ENCODE measurements at places on chromosomes 6 and 20.

GRCh38 chr6:15879371-15880261 is 216.8 kb upstream of the DTNBP1 start:
- DNase-seq = no peak

- DNase-seq = no peak
Measured at GRCh38 chr20:56322681-56323080, 36.1 kb upstream of the FAM210B start.

DNA sequence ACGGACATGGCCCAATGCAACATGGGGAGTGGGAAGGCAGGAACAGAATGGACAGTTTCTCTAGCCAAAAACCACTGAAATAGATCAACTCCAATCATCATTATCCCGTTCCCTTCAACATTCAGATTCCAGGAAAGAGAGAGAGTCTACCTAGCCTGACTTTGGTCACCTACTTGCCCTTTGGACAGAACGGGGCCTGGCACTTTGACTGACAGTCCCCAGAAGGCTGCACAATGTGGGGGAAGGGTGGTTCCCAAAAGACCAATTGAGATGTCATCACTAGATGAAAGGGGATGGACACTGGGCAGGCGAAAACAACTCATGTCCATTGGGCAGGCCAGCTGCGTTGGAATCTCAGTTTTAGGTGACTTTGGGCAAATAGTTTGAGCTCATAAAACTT is 15.0 kb upstream of the KIF16B start:
- no peak for DNase-seq

- no peak for DNase-seq
Measured at GRCh38 chr6:89353118-89353556, 615 bp upstream of the UBE2J1 start.

DNA sequence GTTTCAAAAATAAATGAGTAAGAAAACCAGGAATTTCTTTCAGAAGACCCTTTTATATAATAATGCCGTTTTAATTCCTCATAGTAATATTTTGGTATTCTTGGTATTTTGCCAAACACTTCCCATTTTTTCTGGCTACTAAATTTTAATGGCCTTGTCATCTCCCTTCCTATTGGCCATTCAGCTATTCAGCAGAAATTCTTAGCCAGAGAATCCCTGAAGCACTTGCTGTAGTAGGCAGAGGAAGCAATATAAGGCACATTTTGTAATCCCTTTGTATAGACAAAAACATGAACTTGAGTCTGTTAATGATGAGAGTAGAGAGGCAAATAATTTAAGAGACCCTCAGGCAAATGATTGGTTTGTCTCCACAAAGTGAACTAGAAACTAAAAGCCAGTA is 118.4 kb upstream of the LAMP5 start:
- no peak for DNase-seq

- no peak for DNase-seq
Measured at GRCh38 chr6:151498327-151498726, 4.5 kb downstream of the CCDC170 start.

GRCh38 chr6:927157-927556 is 234.2 kb upstream of the EXOC2 start:
- no peak for DNase-seq

DNA sequence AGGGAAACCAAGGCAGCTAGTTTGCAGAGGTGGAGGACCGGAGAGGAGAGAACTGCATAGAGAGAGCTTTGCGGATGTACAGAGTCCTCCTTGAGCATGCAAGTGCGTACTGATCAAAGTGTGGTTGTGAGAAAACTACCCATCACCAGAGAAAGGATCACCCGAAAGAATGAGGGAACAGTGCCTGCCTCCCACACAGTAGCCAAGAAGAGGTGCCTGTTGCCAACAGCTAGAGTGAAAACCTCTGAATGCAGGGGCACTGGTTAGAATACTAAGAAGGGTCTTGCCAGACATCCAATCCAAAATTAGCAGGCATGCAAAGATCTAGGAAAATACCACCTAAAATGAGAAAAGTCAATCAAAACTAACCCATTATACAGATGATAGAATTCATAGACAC is 166.6 kb upstream of the AKAP12 start:
- no peak for DNase-seq

DNA sequence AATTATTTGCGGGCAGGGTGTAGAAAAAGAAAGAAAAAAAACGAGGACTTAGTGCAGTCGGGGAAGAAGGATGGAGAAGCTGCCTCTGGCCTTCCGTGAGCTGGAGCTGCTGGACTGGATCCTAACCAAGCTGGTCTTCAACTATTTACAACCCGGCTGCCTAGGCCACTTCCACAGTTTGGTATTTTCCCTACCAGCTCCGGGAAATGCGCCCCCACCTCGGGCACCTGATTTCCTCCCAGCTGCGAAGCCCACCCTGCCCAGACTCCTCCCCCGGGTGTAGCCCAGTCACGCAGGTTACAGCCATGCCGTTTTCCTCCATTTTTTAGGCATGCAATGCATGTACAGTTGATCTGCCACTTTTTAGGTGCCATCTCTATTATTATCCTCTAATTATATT is 21.2 kb downstream of the THEMIS start:
- DNase-seq = peak; percentile 14

DNA sequence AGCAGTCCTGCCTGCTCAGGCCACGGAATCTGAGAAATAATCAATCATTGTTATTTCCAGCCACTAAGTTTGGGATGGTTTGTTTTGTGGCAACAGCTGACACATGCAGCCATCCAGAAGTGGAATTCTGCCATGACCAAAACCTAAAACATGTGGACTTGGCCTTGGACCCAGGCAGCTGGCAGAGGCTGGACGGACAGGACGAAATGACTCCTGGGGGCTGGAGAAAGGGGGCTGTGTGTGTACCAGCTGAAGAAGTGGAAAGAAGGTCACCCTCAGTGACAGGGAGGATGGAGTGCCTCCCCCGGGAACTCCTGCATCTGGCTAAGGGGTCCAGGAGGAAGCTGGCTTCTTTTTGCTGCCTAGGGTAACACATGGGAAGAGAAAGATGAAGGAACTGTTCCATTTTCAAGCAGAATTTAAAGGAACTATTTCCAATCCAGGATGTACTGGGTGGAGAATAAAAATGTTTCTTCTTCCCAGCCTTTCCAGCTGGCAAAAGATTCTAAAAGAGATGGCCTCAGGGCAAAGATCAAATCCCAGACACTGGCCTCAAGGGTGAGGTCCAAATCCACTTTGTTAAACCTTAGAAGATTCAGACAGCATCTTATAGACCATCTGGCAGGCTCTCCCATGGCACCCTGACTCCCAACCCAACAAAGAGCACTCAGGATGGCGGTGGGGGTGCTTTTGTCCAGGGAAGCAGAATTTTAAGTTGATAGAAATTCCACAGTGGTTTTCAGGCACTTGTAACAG is 14.3 kb downstream of the SERPINB6 start:
- no peak for DNase-seq

DNA sequence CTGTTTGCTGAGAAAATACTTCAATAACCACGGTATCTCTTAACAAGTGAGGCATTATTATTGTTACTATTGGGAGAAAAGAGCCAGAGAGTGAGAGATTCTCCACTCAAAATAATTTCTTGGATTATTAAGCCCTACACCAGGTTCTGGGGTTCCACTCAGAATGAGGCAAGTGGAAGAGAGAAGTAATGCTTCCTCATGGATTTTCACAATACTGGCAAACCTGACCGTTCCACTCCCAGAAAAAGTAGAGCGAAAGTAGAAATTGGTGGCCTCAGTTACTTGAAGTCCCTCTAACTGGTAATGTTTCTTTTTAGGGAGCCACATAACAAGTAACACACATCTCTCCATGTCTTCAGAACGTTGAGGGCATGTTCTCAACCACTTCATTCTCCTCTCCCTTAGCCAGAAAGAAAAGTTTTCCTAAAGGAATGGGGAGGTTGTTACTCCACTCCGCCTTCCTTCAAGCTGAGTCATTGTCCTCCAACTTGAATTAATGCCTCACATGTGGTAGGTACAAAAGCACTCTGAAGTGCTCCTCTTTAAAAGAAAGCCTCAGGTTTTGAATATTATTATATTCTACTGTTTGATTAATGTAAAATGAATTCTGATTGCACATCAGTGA is 1.9 kb downstream of the BAG2 start:
- DNase-seq = no peak

GRCh38 chr6:130148181-130148580 is 74.6 kb downstream of the SAMD3 start:
- no peak for DNase-seq

- no peak for DNase-seq
Measured at GRCh38 chr6:46586906-46587305, 65.7 kb downstream of the CYP39A1 start.

DNA sequence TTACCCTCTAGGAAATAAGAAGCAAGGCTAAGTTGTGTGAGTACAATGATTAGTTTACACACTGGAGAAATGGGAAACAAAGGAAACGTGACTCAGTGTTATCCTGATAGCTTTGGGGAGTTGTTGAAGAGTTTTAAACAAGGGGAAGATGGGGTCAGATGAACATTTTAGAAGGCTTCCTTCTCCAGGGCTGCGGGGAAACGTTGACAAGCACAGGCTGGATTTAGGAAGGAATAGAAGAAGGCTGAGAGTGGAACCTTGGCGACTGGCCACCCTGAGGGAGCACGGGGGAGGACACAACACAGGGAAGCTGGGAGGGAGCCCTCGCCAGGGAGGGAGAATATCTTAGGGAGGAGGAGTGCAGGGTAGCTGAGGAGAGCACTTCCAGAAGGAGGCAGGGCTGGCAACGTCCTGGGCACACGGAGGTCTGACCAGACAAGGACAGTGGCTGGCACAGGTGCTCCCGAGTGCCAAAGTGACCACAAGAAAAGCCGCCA is 134.7 kb downstream of the AIG1 start:
- DNase-seq = no peak

DNA sequence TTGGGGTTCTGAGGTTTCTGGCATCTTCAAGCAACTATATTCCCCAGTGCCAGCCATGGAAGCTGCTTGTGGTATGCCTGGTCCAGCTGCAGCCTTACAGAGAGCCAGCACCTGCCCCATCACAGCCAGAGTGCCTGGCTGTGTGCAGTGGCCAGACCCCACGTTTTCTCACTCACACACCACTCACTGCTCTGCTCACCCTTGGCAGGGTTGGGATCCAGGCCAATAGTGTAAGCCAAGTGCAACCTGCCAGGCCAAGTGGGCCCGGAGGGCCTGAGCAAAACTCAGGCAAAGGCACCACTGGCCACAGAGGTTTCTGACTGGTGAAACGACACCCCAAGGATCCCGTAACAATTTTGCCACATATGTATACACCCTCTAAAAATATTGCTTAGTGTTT is 67.9 kb upstream of the EYA4 start:
- no peak for DNase-seq

DNA sequence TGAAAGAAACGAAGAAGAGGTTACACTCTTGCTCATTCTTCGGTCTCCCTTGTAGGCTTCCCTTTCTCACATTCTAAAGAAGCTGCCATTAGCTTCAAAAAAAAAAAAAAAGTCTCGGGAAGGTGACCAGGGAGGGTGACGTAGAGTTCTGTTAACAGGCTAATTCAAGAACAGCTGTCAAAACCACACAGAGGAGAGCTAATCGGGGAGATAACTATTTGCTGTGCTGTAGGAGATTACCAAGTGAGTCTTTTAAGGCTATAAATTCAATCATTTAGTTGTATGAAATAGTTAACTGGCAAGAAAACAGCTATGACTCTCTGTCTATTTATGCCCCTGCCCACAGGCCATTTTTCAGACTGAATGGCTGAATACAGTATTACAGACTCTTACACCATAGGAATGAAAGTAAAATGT is 256.8 kb downstream of the SYNE1 start:
- no peak for DNase-seq

DNA sequence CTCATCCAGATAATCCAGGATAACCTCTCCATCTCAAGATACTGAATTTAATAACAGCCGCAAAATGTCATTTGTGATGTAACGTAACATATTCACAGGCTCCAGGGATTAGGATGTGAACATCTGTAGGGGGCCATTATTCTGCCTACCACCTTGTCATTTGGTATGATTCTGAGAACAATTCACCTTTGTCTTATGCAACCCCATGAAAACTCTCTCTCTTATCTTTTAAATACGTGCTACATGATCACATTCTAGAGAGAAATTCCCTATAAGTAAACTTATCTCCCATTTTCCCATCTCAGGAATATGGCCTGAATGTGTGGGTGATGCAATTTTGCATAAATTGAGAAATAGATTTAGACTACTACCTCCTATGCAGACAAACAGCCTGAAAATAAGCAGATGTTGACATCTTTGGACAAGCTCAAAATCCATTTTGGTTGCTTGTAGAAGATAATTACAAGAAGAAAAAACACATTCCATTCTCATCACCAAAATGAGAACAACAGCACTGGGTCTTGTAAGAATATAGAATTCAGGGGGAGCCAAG is 255.4 kb upstream of the STXBP5 start:
- no peak for DNase-seq

DNA sequence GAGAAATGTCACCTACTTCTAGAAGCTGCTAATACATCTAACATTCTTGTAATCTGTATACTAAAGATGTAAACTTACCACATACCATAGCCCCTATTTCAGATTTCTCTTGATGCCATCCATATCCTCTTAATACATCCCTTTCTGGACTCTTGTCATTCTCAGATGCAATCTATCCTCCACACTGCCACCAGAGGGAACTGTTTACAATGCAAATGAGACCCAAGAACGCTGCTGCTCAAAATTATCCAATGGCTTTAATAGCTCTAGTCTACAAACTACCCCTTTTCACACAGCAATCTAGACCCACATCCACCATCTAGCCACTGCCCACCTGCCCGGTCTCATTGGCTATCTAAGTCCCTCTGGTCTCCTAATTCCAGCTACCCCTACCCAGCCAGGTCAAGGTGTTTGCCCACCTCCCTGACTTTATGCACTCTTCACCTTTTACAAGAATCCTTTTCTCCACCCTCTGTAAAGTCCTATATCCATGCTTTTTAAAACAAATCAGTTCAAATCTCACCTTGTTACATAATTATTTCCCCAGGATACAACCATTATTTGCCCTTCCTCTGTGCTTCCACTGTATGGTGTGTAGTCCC is 14.8 kb downstream of the FAXC start:
- no peak for DNase-seq

DNA sequence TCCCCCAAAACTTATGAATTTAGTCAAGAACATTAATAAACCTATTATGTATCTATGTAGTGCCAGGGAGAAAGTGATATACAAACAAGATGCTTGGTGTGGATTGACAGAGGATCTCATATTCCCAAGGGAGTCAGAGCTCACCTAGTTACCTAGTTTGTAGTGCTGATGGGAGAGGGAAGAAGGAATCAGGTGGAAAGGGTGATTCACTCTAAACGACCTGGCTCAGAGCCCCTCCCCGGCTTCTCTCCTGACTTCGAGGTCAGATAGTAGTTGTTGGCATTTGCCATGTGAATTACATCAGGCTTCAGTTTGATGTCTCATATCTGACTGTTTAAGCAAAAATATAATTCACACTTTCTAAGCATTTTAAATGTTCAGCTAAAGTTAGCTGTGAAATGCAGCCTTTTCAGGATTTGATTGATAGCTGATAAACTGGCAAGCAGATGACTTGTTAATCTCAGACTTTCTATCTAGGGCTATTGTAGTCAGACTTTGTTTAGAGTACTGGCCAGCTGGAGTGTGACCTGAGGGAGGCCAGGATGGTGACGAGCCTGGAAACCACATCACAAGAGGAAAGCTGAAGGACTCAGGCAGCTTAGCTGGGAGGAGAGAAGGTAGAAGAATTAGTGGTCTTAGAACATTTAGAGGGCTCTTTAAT is 123.7 kb downstream of the AKAP7 start:
- DNase-seq = no peak

GRCh38 chr6:144793744-144794143 is 508.6 kb downstream of the UTRN start:
- no peak for DNase-seq
